ENCODE measurements at places on chromosomes 12 and 14. TPM values are rescaled to one million over a fixed set of nuclear protein-coding genes. Genes with fewer than 3 reads are reported as not detected.

PLA2G1B gene
- total RNA-seq = not detected

RIMKLB gene
- total RNA-seq = 41.6 TPM

FGF23 gene
- not detected for total RNA-seq

TSPAN9 gene
- total RNA-seq = 121 TPM

ACSS3 gene
- total RNA-seq = 0.16 TPM

TM7SF3 gene
- total RNA-seq = 65.4 TPM

DPY19L2 gene
- total RNA-seq = 3.2 TPM

AKAP6 gene
- 0.13 TPM for total RNA-seq

TMEM229B gene
- 0.97 TPM for total RNA-seq

DNAI7 gene
- total RNA-seq = not detected

C12orf54 gene
- total RNA-seq = not detected

GUCY2C gene
- total RNA-seq = not detected

DRAM1 gene
- 17.3 TPM for total RNA-seq

SIX4 gene
- total RNA-seq = 0.88 TPM
